Stimulated activated CD8-positive, alpha-beta memory T cell treated with anti-CD3 and anti-CD28 coated beads, Interleukin-4, amount 100 ng/mL, for 48 hours (primary cell): ENCODE measurements at places on chromosomes 4 and X.

DNA sequence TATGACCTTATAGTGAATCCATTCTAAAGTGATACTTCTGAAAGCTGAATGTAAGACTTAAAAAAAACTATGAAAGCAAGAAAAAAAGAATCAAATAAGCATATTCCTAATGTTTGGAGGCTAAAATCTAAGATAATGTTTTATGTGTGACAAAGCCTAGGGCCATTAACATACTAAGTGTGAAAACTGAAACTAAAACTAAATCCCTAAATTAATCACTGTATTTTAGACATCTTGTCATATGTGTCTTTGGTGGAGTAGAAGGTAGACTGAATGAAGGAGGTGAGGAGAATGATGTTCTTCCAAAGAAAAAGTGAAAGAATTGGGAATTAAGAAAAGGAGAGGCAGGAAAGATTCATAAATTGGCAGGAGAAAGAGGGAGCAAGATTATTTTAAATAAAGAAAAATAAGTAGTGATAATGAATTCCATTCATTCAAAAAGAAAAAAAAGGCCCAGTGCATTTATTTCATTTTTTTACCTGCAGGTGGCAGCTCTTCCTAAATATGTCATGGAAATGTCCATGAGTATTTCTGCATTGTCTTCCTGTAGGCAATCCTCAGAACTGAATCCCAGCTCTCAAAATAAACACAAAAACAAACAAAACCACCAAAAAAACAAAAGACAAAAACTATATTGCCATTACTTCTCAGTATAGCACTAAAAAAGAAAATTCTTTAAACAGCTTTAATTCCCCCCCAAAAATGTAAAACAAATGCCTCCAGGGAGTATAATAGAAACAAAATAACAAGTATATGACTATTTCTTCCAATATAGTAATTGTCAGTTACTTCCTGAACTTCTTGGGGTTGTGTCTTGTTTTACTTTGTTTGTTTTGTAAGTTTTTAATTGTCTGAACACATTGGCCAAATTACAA is 17.0 kb upstream of the AP1AR start:
- no peak for DNase-seq

GRCh38 chr4:98963538-98964433 is 31.7 kb upstream of the METAP1 start:
- DNase-seq: no peak

DNA sequence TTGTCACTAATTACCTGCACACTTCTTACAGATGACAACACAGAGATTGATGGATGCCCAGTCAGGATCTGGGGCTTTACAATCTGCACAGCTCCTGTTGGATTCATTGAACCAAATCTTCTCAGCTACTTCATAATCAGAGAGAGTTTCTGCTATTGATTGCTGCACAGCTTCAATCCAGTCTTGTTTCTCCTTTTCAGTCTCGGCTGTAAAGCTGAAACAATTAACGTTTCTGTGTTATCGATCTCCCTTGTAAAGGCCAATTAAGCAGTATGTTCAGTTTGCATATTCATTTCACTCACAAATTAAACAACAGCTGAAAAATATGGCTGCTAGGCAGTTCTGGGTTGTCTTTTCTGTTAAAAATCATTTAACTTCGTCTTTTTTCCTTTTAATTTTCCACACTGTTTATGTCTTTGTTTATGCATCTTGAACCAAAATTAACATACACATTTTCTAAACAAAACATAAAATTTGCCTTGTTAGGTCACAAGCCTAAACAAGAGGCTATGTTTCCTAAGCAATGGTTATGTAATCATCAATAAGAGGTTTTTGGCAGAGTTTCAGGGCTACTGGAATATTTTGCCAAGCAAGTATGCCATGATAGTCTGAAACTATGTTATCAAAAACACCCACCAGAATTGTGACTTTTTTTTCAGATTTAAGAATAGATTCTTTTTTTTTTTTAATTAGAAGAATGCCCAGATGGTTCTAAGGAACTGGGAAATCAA is 79.2 kb downstream of the ARAP2 start:
- no peak for DNase-seq

- no peak for DNase-seq
Measured at GRCh38 chr4:16608611-16609125, 289.8 kb downstream of the LDB2 start.

GRCh38 chr4:188002751-188003150 is 7.2 kb downstream of the ZFP42 start:
- no peak for DNase-seq

DNA sequence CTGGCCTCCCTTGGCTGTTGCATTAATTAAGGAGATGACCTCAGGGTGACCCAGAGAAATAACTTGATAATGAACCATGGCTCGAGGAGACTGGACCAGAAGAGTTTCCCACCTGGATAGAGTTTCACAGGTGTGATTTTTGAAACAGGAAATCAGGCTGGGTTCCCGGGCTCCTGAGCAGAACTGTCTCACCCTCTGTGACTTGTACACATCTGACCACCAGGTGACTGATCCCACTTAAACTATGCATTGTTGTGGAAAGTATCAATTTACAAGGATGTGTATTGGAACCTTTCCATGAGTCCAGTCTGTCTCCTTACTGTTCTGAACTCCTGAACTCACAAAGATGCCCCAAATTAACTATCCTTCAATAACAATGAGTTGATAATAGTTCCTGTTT is 220.3 kb downstream of the PTTG2 start:
- DNase-seq: no peak

GRCh38 chr4:16685536-16685935 is 212.9 kb downstream of the LDB2 start:
- no peak for DNase-seq

- no peak for DNase-seq
Measured at GRCh38 chr4:73442275-73442674, 6.3 kb downstream of the AFP start.

GRCh38 chr4:48490680-48491513 is 845 bp downstream of the ZAR1 start:
- no peak for DNase-seq

DNA sequence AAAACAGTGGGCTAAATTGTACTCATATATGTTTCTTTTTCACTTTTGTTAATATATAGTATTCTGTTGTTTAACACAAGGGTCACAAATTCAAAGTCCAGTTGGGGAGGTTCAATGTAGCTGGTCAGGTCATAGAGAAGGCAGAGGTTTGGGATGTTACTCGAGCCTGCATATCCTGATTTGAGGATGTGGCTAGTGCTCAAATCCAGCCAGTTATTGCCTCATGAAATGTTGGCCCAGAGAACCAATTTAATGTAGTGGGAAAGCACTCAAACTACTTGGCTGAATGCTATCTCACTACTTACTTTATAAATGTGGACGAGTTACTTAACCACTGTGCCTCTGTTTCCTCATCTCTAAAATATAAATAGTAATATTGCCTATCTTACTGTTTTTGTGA is 12.5 kb downstream of the USO1 start:
- DNase-seq: no peak

DNA sequence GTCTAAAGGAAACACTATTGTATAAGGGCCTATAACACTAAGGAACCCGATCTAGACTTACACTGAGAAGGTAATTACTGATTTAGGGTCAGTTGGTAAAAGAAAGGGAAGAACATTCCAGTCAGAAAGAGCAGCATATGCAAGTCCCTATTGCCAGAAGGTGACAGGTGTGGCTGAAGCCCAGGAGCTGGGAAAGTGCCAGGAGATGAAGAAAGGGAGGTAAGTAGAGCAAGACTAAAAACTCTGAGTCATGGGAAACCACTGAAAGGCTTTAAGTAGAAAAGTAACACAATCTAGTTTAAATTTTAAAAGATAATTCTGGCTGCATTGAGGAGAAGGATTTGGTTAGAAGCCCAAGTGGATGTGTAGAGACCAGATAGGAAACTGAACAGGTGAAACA is 77.7 kb upstream of the INTU start:
- DNase-seq: no peak

GRCh38 chrX:43405191-43405590 is 250.9 kb upstream of the MAOA start:
- no peak for DNase-seq

DNA sequence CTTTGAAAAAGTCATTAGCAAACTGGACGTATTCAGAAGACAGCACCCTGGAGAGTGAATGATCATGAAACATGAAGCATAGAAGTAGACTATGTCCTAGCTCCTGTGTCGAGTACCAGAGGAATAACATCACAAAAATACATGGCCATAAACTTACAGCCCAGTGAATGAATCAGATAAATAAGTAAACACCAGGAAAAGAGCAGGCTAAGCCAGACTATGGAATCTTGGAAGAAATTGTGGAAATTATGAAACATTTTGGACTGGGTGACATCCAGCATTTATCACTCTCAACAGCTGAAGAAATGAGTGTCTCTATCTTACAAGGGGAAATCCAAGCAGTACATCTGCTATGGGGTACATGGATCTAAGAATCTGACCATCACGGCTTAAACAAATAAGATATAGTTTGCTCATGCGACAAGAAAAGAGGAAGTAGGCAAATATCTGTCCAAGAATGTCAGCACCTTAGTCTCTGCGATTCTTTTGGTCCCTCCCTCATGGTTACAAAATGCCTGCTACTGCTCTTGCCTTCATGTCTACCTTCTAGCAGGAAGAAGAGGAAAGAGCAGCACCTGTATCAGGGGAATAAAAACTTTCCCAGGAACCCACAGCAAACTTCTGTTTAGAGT is 481.5 kb downstream of the BCOR start:
- no peak for DNase-seq

DNA sequence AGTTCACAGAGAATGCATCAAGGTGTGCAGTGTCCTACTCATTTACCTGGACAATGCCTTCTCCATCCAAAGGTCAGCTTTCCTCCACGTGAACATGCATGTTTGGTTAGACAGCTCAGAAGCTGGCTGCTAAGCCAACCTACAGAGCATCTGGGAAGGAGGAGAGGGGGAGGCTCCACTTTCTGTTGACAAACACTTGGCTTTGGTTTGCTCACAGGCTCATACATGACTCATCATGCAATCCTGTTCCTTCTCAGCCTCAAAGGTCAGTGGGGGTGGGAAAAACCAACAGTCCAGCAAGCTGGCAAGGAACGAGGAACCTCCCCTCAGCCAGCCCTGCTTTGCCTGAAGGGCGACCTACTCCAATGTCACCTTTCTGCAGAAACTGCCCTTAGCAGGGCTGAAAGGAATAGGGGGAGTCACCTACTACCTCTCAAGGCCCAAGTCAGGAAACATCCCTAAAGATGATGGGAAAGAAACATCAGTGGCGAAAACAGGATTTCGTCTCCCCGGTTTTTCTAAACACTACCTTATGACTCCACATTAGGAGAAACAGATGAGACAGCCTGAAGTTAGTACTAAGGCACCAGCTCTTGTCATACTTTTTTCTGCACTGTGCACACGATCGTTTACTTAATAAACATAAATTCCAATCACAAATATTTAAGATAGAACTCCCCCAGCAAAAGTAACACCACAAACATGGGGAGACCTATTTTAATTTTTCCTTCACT is 37.9 kb downstream of the RELL1 start:
- no peak for DNase-seq

DNA sequence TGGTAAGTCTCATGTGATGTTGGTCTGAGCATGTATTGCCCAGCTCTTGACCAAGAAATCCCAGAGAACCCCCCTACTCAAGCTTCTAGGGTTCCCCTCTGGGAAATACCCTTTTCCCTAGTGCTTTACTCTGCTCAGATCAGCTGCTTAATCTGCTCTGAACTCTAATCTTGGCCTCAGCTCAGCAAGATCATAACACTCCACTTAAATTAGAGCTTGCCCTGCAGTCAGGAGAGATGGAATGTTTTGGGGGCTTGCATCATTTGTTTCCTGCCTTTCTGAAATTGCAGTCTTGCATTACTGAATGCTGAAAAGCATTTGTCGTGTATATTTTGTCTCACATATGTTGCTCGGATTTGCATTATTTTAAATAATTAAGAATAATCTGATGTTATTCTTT is 1153.6 kb downstream of the FSTL5 start:
- DNase-seq: no peak

DNA sequence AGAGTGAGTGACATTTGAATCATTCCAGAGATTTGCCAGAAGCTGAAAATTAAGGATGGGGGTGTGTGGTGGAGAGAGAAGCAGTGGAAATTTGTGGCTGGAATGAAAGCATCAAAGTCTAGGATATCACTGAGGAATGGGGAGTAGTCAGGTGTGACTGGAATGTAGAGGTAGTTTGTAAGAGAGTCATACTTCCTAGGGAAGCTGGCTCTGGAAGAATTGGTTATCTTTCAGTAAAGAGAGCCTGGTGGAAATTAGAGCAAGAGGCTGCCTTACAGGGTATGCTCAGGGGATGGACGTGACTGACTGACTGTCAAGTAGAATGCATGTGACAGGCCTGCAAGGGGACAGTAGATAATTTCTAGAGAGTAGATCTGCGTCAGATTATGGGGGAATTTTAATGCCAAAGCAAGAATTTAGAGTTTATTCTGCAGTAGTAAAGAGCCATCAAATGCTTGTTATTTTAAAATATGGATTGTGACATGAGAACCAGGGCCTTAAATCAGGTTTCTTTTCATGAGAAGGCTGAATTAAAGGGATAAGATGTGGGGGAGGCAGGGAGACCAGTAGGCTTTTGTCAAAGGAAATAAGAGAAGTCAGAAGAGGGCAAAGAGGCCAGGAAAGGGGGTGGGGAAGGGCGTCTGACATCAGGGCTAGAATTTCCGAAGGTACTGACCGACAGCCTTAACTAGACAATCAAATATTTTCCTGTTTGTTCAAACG is 109.9 kb downstream of the AFF1 start:
- no peak for DNase-seq

DNA sequence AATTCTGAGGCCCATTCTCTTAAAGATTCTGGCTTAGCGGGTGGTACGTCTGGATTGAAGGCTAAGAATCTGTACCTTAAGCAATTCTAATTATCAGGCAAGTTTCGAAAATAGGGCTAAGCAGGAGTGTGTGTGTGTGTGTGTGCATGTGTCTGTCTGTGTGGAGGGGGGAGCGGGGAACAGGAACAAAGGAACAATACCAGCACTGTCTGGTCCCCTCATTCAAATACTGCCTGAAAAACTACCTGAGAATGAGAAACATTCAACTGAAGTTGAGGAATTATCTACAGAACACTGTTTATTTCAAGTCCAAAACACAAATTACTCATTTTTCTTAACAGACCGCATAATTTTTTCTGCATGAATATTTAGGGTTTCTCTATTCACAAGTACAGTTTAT is 18.6 kb downstream of the PGRMC2 start:
- no peak for DNase-seq

GRCh38 chr4:53321151-53321983 is 44.5 kb downstream of the SCFD2 start:
- DNase-seq: no peak

DNA sequence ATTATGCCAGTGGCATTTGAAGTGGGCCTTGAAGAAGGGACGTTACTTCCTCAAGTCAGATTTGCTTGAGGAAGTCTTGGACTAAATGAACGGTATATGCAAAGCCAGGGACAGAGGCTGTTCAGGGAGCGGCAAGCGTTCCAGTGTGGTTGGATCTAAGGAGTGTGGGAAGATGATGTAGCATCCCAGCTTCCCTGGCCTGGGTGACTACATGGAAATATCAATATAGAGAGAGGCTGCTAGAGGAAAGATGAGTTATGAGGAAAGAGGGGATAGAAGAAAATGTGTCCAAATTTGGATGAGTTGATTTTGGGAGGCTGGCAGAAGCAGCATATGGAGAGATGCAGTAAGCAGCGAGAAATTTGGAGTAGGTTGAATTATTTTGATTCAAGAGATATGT is 432.5 kb upstream of the TENM3 start:
- no peak for DNase-seq
